ENCODE measurements at places on chromosomes 6 and 20.

DNA sequence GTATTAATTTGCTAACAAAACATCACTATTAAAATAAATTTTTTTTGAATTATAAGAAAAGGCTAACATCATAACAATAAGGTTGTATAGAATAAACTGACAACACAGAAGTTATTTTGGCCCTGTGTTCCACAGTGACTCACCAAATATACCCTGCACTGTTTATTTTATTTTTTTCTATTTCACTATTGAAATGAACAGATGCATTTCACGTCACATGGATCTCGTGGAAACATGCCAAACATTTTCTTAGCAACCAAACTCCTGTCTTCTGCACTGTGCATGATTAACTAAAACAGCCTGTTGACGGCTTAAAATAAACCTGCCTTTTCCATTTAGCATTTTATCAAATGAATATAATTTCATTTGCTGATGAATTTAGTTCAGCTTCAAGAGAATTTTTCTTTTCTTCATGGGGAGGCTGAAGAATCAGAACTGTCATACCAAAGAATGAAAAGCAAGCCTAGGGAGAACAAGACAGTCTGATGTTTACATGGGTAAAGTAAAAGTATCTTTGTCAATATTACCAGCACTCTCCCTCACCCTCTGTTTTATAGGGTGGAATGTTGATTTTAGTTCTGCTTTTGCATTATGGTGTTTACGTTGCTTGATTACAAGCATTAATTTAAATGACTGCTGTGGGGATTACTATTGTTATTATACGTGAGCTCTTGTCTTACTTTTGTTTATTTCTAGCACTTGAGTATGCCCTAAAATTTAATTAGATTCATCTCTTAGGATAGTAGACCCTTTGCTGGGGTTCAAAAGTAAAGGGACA, 115.3 kb downstream of the LCA5 start:
- DNase-seq = no peak

DNA sequence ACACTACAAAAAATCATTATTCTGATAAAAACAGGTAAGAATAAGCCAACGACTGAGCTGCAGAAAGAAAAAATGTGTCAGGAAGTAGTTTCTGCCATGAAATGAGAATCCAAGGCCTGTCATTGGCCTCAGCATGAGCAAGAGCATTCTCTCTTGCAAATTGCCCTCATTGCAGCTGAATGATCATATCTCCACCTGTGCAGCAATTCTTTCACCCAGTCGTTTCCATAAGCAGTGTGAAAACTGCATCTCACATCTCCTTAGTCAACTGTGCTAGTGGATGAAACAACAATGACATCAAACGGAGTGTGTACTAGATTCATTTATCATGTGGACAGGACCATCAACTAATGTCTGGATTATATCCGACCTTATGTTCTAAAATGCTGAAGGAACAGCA, 88.2 kb upstream of the STXBP5 start:
- DNase-seq = no peak

DNA sequence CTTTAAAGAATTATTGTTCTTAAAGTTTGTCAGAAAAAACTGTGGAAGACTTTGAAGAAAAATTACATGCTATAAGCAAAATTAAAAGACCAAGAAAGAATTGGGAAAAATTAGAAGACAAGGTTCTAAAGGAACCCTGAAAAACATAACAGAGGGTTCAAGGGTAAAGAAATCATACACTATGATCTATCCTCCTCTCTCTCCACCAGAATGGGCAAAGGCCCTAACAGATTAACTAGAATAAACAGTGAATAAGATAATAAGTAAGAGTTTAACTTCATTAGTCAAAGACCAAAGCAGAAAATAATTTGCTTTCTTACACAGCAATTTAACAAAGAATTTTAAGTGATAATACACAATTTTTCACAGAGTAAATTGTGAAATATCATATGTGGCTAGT, 201.2 kb upstream of the PDE10A start:
- DNase-seq = no peak

DNA sequence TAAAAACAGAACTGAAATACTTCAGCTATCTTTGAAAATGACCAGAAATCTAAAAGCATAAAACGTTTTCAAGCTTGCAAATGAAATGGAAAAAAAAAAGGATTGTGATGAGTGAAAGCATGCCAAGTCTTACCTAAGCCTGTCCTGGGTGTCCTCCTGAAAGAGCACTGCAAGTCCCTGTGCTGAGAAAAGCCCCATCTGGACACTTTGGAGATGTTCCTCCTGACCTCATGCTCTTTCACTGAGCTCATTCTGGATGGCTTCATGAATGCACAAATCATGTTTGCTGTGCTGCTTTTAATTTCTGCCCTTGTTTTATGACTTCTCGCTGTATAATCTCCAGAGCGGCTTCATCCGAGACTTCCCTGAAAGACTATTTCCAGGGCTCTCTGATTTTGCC, 136.0 kb downstream of the SOD2 start:
- DNase-seq = no peak

DNA sequence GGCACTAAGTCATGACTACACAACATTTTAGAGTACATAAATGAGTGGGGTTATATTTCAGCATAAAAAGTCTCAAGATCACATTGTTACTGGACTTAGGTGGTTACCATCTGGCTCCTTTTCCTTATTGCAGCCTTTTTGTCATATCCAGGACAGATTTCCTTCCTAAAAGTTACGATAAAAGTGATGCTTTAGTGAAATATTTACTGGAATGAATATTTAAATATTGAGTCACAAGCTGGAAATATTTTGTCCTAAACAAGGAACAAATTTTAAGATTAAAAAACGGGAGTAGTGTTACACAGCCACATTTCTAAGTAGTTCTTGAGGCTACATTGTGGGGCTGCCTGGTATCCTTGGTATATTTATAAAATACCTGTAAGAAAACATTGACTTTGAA, 52.2 kb downstream of the CDC40 start:
- DNase-seq = no peak

- no peak for DNase-seq
These were observed 152.4 kb upstream of the THBS2 start for GRCh38 chr6:169406034-169406433.

GRCh38 chr6:101393251-101393828, at the start of gene GRIK2:
TSS of gene GRIK2 (plus strand) at chr6:101393708.
- DNase-seq = no peak

- DNase-seq = no peak
These were observed 7.6 kb downstream of the CDKN1A start for GRCh38 chr6:36685926-36686667.

DNA sequence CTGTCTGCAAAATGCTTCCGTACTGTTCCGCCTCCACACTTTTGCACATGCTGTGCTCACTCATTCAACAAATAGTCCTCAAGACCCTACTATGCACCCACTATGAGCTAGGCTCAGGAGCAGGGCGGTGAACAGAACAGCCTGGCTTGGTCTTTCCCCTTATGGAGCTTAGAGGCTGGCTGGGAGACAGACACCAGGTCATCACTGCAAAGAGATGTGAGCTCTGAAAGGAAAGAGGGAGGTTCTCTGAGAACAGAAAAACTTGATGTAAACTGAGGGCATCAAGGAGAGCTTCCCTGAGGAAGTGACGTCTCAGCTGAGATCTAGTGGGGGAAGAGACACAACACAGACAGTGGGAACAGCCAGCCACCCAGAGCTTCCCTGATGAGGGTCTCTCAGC, 31.0 kb upstream of the TGM2 start:
- no peak for DNase-seq

DNA sequence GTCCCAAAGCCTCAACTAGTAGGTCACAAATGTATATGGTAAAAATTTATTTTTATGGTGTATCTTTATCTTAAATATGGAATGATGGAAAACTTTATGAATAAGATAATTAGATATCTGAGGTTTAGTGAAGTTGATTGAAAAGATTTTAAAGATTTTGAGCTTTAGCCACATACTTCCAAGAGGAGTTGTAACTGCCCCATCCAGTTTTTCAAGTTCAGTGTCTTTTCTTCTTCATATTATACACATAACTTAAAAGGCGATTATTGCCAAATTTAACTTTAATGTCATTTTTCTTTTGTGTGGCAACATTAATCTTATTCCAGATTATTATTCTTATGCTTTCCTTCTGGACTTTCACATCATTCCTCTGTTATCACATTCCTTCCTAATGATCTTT, 266.4 kb downstream of the TINAG start:
- no peak for DNase-seq

DNA sequence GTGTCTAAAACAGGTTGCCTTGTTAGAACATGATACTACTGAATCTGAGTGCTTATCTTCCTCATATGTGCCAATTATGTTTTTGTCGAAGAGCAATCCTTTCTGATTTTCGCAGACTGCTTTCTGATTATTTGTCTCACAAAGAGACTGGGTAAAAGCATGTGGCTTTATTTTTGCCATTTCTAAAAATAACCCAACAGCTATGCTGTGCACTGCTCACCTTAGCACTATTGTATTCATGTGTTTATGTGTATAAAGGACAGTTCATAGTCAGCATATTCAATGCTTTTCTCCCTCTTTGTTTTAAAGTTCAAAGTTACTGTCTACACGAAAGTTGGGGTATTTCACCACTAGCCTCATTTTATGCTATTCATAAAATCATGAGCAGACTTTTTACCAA, 127.0 kb downstream of the SGK1 start:
- DNase-seq = no peak

DNA sequence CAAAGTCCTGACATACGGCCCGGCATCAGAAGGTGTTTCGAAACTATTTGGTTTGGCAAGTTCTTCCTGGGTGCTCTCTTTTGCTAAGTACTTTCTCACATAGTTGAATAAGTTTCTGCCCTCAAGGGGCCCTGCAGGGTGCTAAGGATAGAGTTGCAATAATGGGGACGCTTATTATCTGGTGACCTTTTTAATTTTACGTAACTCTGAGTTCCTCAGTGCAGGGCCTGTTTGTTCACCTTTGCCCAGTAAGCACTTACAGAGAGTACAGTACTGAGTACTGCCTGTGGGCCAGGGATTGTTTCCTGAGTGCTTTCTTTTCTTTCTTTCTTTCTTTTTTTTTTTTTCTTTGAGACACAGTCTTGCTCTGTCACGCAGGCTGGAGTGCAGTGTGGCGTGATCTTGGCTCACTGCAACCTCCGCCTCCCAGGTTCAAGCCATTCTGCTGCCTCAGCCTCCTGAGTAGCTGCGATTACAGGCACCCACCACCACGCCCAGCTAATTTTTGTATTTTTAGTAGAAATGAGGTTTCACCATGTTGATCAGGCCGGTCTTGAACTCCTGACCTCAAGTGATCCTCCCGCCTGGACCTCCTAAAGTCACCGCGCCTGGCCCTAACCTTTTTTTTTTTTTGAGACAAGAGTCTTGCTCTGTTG, 4.5 kb upstream of the PXMP4 start:
- DNase-seq = no peak
